ENCODE measurements at places on chromosomes 1 and 21.

GRCh38 chr1:12565094-12565965 lies 52.7 kb downstream of the DHRS3 start:
- no peak for DNase-seq

- DNase-seq = no peak
Measured at GRCh38 chr1:58949551-58950220, 165.8 kb upstream of the JUN start.

DNA sequence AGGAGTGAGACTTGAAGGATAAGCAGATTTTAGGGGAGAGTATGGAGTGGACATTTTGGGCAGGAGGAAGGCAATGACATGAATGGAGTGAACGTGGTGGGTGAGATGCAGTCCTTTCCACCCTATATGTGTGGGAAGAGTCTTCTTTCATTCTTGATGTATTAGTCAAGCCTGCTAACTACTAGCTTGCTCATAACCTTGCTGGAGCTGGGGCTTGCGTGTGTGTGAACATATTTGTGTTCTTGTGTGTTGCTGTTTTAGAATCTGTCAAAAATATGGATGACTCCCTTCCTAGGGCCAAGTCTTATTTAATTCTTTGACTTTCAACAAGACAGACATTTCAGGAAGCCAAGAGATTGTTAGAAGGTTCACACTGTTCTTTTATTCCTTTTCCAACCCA lies 132.7 kb downstream of the UCK2 start:
- DNase-seq = no peak

- DNase-seq = no peak
Measured at GRCh38 chr1:68313735-68314134, 81.4 kb upstream of the WLS start.

GRCh38 chr1:108199201-108199691 lies 897 bp downstream of the SLC25A24 start:
- DNase-seq = no peak
